ENCODE measurements at places on chromosomes 12 and 14. TPM values are rescaled to one million over a fixed set of nuclear protein-coding genes. Genes with fewer than 3 reads are reported as not detected.

- DNase-seq, result no peak
Observed at GRCh38 chr12:38258411-38258810, 58.2 kb upstream of the ALG10B start.

DNA sequence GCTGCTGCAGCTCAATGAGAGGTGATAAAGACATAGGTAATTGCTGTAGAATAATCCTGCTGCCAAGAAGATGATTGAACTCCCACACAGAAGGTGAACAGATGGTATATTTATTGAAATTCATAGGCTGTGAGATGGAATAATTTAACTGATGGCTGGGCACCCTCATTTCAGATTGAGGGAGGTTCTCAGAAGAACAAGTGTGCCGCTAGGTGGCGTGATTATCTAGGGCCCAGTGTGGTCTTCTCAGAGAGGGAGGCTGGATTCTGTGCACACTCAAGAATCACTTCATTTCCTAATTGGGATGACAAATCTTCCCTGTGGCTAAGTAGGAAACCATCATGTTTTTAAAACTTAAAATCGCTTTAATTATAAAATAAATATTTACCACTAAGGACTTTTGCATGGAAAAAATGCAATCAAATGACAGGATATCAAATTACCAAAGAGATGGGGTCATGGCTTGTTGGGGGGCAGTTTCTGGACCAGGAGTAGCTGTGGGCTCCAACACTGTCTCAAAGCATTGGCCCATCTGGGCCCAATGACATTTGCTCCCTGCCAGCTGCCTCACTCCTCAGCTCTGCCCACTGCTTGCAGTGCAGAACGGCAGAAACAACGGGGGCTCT lies 132.3 kb downstream of the SNAPC1 start:
- DNase-seq, result peak; percentile 63

GRCh38 chr12:26963413-26963812 lies 25.1 kb downstream of the FGFR1OP2 start:
- DNase-seq, result no peak

DNA sequence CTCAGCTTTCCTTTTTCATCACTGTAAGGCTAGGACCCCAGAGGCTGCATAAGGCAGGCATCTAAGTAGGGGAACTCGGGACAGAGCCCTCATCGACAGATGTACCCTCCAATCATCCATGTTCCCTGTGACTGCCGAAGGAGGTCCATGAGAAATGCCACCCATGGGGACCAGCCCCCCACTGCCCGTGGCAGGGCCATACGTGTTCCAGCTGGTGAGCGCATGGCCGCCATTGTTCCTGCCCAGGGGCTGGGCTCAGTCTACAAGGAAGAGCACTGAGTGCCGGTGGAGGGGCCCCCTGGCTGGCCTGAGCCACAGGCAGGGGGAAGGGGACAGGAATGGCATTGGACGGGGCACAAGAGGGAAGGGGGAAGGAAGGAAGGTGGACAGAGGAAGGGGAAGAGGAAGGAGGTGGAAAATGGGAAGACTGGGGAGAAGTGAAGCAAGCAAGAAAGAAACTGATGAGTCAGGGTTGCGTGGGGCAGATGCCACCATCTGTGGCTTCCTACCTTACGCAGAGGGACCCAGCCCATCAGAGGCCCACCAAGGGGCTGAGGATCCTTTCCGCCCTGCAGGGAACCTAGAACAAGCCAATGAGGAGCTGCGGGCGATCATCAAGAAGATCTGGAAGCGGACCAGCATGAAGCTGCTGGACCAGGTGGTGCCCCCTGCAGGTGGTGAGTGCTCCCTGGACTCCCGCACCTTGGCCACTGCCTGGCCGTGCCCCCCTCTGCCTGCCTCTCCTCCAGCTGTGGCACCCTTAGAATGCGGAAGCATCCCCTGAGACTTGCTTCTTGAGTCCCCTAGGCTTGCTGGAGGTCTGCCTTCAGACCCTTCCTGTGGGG lies 120.6 kb upstream of the FKBP4 start:
- DNase-seq, result no peak

GRCh38 chr12:20561871-20562270 lies 133.3 kb upstream of the SLCO1C1 start:
- DNase-seq, result no peak

DNA sequence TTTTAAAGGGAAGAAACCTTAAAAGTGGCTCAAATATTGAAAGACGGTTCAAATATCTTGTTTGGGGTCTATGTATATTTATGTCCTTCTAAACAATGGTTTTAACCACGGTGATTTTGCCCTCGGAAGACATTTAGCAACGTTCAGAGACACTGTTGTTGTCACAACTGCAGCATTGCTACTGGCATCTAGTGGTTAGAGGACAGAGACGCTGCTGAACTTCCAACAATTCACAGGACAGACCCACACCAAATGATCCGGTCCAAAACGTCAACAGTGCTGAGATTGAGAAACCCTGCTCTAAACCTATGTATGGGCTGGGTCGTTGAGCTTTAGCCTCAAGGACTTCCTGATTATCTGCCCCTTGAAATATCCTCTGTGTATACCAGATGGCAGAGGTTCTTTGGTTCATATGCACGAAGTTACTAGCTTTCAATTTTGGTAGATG lies 1.7 kb downstream of the ANGEL1 start:
- peak; percentile 42 for DNase-seq

DNA sequence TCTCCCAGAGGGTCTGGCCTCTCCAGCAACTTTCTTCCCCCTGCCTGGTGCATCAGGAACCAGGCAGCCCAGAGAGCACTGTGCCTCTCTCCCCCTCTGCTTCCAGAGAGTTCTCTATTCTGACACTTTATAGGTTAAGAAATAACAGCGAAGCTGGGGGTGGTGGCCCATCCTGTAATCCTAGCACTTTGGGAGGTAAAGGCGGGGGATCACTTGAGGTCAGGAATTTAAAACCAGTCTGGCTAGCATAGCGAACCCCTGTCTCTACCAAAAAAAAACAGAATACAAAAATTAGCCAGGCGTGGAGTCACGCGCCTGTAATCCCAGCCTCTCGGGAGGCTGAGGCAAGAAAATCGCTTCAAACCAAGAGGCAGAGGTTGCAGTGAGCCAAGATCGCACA lies 58.3 kb downstream of the ESRRB start:
- DNase-seq, result no peak

- DNase-seq, result no peak
Observed at GRCh38 chr14:102827716-102828115, 50.5 kb downstream of the TRAF3 start.

DNA sequence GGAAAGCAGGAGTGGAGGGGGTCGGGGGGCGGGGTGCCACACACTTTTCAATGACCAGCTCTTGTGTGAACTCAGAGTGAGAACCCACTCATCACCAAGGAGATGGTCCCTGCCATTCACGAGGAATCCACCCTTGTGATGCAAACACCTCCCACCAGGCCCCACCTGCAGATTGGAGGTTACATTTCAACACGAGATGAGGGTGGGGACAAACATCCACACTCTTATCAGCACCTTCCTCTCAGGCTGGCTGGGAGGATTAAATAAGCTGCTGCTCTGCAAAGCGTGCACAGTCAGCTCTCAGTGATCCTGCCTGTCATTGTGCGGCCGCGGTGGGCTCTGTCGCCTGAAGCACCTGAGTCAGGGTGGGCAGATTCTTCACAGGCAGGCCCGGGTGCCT lies 39.7 kb downstream of the AACS start:
- no peak for DNase-seq

GRCh38 chr12:106112145-106112821 lies 26.5 kb downstream of the NUAK1 start:
- no peak for DNase-seq

- DNase-seq, result peak; percentile 72
Observed at GRCh38 chr12:127383281-127383680, 883.7 kb upstream of the TMEM132C start.

- no peak for DNase-seq
Observed at GRCh38 chr14:64846319-64846718, 33.4 kb downstream of the SPTB start.

GRCh38 chr14:75283833-75284563 lies 5.4 kb downstream of the FOS start:
- no peak for DNase-seq

- DNase-seq, result peak; percentile 17
Observed at GRCh38 chr12:76374386-76375020, 26.3 kb upstream of the BBS10 start.

DNA sequence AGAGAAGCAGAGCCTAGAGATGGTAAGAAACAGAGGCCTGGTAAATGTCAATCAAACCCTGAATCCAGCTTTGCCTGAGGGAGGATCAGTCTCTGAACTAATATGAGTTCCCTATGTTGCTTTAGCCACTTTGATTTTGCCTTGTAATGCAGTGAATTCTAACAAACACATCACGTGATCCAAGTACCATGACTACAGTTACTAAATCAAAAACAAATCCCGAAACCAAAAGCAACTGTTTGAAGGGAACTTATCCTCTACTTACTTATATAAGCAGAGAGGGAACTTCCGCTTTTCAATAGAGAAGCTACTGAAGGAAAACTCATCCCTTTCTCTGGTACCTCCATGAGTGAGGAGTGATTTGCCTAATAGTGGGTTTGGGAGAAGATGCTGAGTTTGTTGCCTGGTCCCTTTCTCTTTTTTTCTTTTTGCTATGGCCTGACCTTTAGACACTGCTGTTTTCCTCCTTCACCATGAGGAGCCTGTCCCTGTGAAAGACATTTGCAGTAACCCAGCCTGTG lies 7.7 kb upstream of the PPTC7 start:
- DNase-seq, result peak; percentile 63

DNA sequence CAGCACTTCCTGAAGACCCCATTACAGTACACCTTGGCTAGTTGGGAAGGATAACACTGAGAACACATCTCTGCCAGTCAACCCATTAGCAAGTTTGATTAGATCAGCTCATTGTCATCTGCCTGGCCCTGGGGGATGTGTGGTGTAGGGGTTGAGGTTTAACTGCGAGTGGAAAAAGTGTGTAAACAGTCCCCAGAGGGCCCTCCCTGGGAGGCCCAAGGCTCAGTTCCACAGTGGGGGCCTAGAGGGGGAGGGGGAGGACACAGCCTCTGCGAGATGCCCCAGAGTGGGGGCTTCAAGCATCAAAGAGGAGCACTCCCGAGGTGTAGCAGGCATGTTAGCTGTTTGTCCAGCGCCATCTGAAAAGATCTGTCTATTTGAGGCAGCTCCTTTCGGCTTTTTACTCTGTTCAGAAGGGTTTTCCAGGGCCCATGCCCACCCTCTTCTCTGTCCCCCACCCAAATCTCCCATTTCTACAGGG lies 344 bp downstream of the LPAR5 start:
- DNase-seq, result no peak

DNA sequence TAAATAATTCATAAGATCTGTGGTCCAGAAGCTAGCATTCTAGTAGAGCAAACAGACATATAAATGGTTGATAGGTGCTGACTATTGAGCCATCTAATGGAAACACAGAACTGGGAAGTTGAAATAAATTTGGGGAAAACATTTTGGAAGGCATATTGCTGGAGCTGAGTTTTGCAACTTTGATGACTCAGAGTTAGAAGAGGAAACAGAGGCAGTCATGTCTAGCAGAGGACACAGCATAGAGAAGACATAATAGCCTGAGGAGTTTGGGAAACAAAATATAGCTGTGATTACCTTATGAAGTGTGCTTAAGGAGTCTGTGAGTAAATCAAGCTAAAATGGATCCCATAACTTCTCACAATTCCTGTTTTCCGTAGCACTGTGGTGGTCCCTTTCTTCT lies 86.9 kb upstream of the FLRT2 start:
- no peak for DNase-seq

- no peak for DNase-seq
Observed at GRCh38 chr12:127941332-127941731, 325.6 kb upstream of the TMEM132C start.

DNA sequence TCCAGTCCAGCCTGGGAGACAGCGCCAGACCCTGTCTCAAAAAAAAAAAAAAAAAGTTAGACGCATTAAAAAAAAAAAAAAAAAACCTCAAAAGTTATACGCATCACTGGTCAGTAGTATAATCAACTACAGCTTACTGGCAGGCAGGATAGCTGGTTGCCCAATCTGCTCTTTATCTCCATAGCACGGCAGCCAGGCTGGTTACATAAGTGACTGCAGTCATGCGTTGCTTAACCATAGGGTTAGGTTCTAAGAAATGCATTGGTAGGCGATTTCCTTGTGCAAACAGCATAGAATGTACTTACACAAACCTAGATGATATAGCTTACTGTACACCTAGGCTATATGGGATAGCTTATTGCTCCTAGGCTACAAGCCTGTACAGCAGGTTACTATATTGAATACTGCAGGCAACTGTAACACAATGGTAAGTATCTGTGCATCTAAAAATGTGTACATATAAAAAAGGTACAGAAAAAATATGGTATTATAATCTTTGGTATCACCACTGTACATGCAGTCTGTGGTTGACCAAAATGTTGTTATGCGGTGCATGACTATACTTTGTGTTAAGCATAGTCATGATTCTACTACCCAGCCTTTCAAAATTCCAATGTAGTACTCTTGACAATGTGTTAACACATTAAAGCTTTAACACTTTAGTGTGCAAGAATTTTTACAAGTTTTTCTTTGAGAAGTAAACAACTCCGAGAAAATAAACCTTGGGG lies 8.1 kb downstream of the L2HGDH start:
- DNase-seq, result no peak

GRCh38 chr12:116898669-116899068 lies 12.1 kb upstream of the FBXW8 start:
- DNase-seq, result no peak

DNA sequence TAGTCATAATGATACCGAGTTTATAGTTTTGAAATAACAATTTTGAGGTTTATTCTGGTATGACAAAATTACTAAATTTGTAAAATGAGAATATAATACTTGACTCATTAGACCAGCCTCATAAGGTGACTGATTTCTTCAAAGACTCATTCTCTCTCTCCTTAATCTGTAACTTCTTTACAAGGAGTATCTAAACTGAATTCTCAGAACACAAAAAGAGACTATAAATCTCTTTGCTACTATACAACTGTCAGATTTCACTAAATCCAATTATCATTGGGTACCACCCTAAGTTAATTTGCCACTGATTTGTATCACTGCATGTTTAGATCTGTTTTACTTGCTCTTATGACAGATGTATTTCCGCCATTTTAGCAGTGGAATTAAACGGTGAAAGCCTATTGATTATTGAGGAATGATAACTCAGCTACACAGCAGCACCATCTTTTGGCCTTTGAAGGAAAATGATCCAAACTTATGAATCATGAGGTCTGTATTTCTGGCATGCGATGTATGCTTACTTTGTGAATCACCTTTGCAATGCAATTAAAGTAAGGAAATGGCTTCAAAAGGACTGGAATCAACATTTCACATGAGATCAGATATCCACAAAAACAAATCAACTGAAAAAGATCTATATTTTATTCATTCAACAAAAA lies 161.2 kb downstream of the RERGL start:
- peak; percentile 86 for DNase-seq

PPM1A gene
- 12.6 TPM for total RNA-seq

CACNA2D4 gene
- not detected for total RNA-seq

IL31 gene
- total RNA-seq, result not detected

RASSF9 gene
- total RNA-seq, result not detected

KRT85 gene
- not detected for total RNA-seq

SLC25A21 gene
- total RNA-seq, result 0.19 TPM

PTPN21 gene
- total RNA-seq, result 14.7 TPM

TMEM260 gene
- total RNA-seq, result 13.9 TPM

SLC25A47 gene
- total RNA-seq, result not detected

ARID2 gene
- total RNA-seq, result 12.2 TPM

FAM222A gene
- total RNA-seq, result 1.2 TPM

ZFHX2 gene
- 0.32 TPM for total RNA-seq
